ENCODE measurements at places on chromosomes 5 and 9.
A peak's percentile ranks its signal among the peaks of the same experiment; 100 is the strongest.

- no peak for DNase-seq
Measured at GRCh38 chr5:148794729-148795561, 31.5 kb upstream of the ADRB2 start.

GRCh38 chr5:30768056-30768690 is 425.3 kb upstream of the CDH6 start:
- no peak for DNase-seq

GRCh38 chr5:64518793-64519192 is 13.0 kb downstream of the RGS7BP start:
- DNase-seq = no peak

DNA sequence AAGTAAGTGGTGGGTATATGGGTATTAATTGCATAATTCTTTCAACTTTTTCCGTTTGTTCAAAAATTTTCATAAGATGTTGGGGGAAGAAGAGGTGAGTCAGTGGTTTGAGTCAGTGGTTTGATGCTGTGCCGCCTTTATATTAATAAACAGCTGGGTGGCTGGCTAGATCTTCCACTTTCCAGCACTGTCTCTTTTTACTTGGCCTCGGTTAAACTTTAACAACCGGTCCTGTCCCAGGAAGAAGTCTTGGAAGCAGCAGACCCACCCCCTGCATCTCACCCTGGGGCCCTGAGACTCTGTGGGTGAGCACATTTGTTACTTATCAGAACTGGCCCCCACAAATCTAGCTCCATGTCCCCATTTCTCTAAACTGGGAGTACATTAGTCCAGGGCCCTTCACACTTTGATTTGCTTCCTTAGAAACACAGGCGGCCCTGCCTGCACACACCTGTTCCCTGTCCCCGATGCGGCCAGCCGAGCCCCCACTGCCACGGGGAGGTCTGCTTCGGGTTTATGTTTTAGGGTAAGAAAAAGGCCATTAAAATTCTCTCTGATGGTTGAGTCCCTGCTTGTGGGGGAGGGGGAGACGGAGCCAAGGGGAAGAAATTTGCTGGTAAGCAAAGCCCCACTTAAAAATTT is 90.7 kb downstream of the PTCH1 start:
- peak; percentile 28 for DNase-seq

DNA sequence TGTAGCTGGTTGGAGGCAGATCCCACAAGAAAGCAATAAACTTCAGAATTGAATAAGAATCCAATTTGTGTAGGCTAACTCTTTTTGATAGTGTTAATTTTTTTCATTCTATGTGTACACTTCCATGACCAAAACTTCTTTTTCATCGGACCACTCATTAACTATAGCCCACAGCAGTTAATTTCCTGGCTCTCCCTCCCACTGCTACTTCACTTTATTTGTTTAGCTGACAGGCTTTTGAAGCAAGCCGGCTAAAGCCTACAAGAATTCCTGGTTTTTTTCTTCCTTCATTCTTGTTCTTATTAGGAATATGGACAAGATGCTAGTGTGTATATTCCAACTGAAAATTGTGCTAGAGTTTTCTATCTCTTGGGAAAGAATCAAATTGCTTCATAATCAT is 329.2 kb upstream of the CCNH start:
- no peak for DNase-seq

- DNase-seq = no peak
Measured at GRCh38 chr5:148969291-148969690, 93.6 kb downstream of the SH3TC2 start.
